Activated CD8-positive, alpha-beta T cell treated with anti-CD3 and anti-CD28 coated beads for 36 hours (primary cell): ENCODE measurements at places on chromosomes 5 and 9. TPM values are rescaled to one million over a fixed set of nuclear protein-coding genes. Genes with fewer than 3 reads are reported as not detected.

The TPPP gene
- 0.20 TPM for total RNA-seq

The TMEM232 gene
- 0.49 TPM for total RNA-seq

The DMRTA1 gene
- total RNA-seq, result not detected

The PALM2AKAP2 gene
- not detected for total RNA-seq

The DNM1 gene
- total RNA-seq, result 0.36 TPM

The CMBL gene
- total RNA-seq, result 1.4 TPM

The AFF4 gene
- total RNA-seq, result 19.4 TPM

GRCh38 chr5:158023266-158023665, 164.3 kb upstream of the CLINT1 start:
- H3K4me1 ChIP-seq, result no peaks in the 10 kb centered on the region
- peaks cover 10% of the 10 kb centered on the region for H3K27me3 ChIP-seq
- no peak overlapping the region for H3K4me3 ChIP-seq
- H3K36me3 ChIP-seq, result no peaks in the 10 kb centered on the region

DNA sequence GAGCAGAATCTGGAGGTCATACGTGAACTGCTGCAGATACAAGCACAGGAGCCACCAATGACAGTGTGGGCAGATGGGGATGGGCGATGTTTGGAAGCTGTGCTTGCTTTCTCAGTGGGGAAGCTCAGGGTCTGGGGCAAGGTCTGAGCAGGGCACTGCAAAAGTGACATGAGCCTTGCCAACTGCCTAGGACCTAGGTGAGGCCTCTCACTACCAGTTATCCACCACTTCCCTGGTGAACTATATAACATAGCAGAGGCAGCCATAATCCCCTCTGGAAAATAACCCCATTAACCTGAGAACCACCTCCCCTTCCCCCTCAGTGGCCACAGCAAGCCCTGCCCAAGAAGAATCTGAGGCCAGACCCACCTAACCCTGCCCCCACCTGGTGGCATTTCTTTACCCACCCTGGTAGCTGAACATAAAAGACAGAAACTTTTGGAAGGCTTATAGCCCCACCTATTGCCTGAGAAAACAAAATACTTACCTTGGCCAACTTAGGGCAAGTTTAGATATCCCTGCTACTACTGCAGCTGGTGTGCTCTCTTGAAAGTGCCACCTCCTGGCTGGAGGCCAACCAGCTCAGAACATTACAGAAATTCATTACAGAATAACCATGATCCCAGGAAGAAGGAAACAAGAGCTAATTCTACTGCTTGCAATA, 18.8 kb upstream of the SPEF2 start:
- H3K27me3 ChIP-seq, result peaks cover 22% of the 10 kb centered on the region
- H3K27ac ChIP-seq, result no peak overlapping the region
- H3K4me1 ChIP-seq, result no peaks in the 10 kb centered on the region
- no peak overlapping the region for H3K4me3 ChIP-seq

DNA sequence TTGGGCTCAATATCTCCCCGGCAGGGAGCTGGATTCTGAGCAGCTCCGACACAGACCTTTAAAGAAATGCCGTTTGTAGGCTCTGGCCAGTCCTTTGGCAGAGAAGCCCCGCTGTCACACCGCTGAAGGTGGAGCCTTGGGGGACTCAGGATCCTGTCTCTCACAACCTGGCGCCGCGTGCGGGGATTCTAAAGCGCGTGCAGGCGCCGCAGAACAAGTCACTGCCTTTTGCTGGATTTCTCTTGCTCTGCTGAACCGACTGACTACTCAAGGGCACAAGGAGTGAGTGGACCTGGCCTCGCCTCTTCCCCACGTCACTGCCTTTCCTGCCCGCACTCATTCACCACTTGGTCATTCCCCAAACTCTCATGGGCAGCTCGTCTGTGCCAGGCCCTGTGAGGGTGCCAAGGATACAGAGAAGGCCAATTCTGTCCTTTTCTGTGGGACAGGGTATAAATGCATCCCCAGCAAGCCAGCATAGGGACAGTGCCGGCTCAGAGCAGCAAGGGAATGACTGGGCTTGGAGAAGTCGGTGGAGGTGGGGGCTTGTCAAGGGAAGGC, 69.3 kb downstream of the CRB2 start:
- no peak for DNase-seq
- H3K4me3 ChIP-seq, result no peak overlapping the region
- H3K36me3 ChIP-seq, result peaks cover 15% of the 10 kb centered on the region
- H3K27me3 ChIP-seq, result no peaks in the 10 kb centered on the region
- no peak overlapping the region for H3K27ac ChIP-seq

DNA sequence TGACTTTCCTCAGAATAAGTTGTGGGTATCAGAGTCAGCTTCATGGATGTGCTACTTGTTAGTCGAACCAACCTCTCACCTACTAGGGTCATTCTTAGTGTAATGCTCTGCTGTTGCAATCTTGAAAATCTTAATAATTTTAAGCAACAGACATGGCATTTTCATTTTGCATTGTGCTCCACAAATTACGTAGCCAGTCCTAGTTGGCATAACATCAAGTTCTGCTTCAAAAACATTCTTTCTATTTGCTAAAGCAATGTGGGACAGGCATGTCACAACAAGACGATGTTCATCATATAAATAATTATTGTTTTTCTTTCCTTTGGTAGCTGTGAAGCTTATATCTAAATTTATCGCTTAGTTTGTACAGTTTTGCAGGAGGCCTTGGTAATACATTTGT, 39.3 kb upstream of the CDH12 start:
- no peak overlapping the region for H3K27ac ChIP-seq
- H3K27me3 ChIP-seq, result no peaks in the 10 kb centered on the region
- no peaks in the 10 kb centered on the region for H3K4me1 ChIP-seq

GRCh38 chr5:84036842-84037241, 316.2 kb upstream of the HAPLN1 start:
- DNase-seq, result no peak
- no peaks in the 10 kb centered on the region for H3K27me3 ChIP-seq
- no peak overlapping the region for H3K4me3 ChIP-seq
- H3K27ac ChIP-seq, result no peak overlapping the region
- no peaks in the 10 kb centered on the region for H3K4me1 ChIP-seq
- no peaks in the 10 kb centered on the region for H3K36me3 ChIP-seq

GRCh38 chr5:159975462-159976019, 33.4 kb upstream of the TTC1 start:
- H3K27ac ChIP-seq, result no peak overlapping the region
- no peak for DNase-seq
- H3K4me1 ChIP-seq, result peaks cover 11% of the 10 kb centered on the region
- peaks cover 46% of the 10 kb centered on the region for H3K27me3 ChIP-seq
- no peak overlapping the region for H3K4me3 ChIP-seq

- H3K4me1 ChIP-seq, result peaks cover 92% of the 10 kb centered on the region
- H3K27ac ChIP-seq, result peak overlapping the region; percentile 70
- H3K27me3 ChIP-seq, result no peaks in the 10 kb centered on the region
- peak; percentile 70 for DNase-seq
- H3K36me3 ChIP-seq, result peaks cover 77% of the 10 kb centered on the region
Measured at GRCh38 chr9:89491694-89492093, 6.2 kb downstream of the SEMA4D start.

DNA sequence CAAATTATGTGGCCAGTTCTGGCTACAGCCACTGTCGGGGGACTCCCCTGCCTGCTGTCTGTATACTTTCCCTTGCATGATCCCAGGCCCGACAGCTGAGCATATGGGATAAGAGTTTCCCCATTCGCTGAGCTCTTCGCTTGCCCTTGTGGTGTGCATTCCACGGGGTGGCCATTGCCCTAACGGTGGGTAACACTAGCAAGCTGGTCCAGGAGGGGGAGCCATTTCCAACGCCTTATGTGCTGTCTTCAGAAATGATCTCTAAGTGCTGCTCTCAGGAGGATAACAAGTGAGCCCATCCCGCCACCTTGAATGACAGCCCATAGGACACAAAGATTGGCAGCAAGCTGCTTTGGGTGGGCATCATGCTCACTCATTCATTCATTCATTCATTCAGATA, 190.9 kb downstream of the FSTL4 start:
- H3K36me3 ChIP-seq, result no peaks in the 10 kb centered on the region
- H3K4me1 ChIP-seq, result peaks cover 9% of the 10 kb centered on the region
- H3K27ac ChIP-seq, result no peak overlapping the region

DNA sequence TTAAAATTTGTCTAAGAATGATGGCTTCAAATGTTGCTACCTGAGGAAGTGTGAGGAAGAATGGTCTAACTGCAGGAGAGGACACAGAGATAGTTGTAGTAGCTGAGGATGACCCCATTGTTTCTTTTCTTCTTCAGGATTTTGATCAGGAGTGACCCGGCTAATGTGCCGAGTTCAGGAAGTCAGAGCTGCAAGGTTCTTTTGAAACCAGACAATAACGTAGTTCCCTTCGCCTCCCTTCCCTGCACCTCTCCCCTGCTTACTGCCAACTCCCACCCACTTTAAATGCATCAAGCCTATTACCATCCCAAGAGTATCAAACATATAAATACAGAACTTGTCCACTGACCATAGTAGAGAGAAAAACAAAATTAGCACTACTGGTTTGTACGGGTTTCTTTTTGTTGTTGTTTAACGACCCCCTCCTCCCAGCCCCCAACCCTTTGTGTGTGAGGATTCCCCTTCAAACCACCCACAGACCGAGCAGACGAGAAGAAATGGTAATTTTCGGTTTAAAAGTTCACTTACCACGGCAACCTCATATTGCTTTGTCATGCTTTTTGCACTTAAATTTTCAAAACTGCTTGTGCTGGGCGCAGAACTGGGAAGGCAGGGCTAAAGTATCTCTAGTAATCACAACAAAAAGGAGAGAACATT, 23.5 kb upstream of the ELAVL2 start:
- H3K36me3 ChIP-seq, result peaks cover 3% of the 10 kb centered on the region
- H3K27ac ChIP-seq, result no peak overlapping the region
- no peak overlapping the region for H3K4me3 ChIP-seq
- H3K4me1 ChIP-seq, result no peaks in the 10 kb centered on the region

DNA sequence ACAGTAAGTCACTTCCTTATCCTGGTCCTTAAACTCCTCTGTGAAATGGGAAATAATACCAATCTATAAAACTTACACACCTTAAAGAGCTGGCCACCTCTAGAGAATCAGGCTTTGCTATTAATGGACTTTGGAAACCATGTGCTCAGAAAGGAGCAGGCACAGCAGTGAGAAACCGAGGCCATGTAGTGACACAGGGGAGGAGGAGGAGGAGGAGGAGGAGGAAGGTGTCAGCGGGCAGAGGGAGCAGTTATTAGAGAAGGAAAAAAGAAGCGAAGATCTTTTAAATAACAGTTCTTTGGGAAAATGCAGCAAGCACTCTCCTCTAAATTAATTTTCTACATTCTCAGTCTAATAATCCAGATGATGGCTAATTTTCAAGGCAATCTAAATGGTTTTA, 38.0 kb downstream of the SUSD1 start:
- H3K27ac ChIP-seq, result no peak overlapping the region
- peaks cover 8% of the 10 kb centered on the region for H3K36me3 ChIP-seq
- H3K4me3 ChIP-seq, result no peak overlapping the region
- no peaks in the 10 kb centered on the region for H3K4me1 ChIP-seq

GRCh38 chr5:39475881-39476842, 51.4 kb upstream of the DAB2 start:
- no peak for DNase-seq
- no peaks in the 10 kb centered on the region for H3K36me3 ChIP-seq
- no peaks in the 10 kb centered on the region for H3K4me1 ChIP-seq
- H3K27me3 ChIP-seq, result peaks cover 6% of the 10 kb centered on the region
- no peak overlapping the region for H3K4me3 ChIP-seq

- H3K4me3 ChIP-seq, result no peak overlapping the region
- H3K36me3 ChIP-seq, result peaks cover 45% of the 10 kb centered on the region
- no peak for DNase-seq
Measured at GRCh38 chr9:7103771-7104170, 346.0 kb downstream of the KDM4C start.

DNA sequence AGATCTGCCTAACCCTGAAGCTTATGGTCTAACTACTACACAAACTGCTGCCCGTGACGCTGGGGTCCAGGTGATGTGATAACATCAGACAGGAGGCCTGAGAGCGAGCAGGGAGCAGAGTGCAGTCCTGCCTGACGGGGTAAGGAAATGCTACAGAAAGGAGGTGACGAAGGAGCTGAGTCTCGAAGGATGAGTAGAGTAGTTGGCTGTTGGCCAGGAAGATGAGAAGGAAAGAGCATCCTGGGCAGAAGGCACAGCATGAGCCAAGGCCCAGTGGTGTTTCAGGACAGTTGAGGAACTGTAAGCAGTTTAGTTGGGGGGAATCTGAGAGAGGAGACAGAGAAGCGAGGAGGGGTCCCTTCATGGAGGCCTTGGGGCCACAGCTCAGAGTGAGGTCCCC, 136.0 kb upstream of the TBC1D2 start:
- peaks cover 2% of the 10 kb centered on the region for H3K27me3 ChIP-seq
- H3K27ac ChIP-seq, result peak overlapping the region; percentile 42
- no peak overlapping the region for H3K4me3 ChIP-seq

DNA sequence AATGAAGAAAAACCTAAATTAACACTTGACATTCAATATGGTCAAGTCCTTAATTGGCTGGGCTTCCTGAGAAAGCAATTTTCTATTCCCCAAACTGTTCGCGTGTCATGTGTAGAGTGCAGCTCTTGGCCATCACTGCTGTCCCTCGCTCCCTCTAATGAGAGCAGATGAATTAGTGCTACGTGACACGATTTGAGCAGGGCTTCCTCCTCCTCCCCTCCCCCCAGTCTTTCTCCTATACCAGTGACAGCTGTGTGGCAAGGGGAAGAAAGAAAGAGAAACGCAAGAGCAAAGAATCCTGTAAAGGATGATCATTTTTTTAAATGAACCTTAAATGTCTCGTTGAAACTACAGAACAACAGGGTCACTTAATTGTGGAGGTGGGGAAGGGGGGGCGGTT, 159.6 kb downstream of the BNC2 start:
- H3K27ac ChIP-seq, result no peak overlapping the region
- DNase-seq, result no peak
- H3K27me3 ChIP-seq, result peaks cover 4% of the 10 kb centered on the region

GRCh38 chr5:135835766-135836165, 1.3 kb downstream of the SLC25A48 start:
- H3K27me3 ChIP-seq, result peaks cover 36% of the 10 kb centered on the region
- no peaks in the 10 kb centered on the region for H3K36me3 ChIP-seq
- H3K4me3 ChIP-seq, result no peak overlapping the region
- no peaks in the 10 kb centered on the region for H3K4me1 ChIP-seq
- no peak for DNase-seq
- H3K27ac ChIP-seq, result no peak overlapping the region

DNA sequence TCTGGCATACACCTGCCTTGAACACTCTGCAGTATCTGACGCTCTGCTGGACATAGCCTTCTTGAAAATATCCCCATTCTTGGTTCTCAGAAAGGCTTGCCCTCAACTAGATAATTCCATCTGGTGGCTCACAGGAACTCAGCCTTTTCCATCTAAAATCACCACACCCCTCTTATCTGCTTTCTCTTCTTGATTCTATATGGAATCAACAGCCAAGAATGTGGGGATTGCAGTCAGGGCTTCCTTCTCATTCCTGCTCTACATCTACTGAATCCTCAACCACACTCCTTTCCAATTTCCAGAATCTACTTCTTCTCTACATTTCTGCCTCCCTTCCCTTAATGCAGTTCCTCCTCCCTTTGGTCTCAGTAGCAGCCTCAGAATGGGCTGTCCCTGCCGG, 170.1 kb downstream of the SEMA5A start:
- H3K36me3 ChIP-seq, result no peaks in the 10 kb centered on the region
- H3K27me3 ChIP-seq, result no peaks in the 10 kb centered on the region
- H3K4me3 ChIP-seq, result no peak overlapping the region
- DNase-seq, result no peak
- no peak overlapping the region for H3K27ac ChIP-seq
- no peaks in the 10 kb centered on the region for H3K4me1 ChIP-seq

GRCh38 chr9:91346644-91347043, 15.1 kb downstream of the AUH start:
- H3K36me3 ChIP-seq, result peaks cover 58% of the 10 kb centered on the region
- no peak overlapping the region for H3K27ac ChIP-seq
- peak; percentile 21 for DNase-seq
- no peak overlapping the region for H3K4me3 ChIP-seq
- H3K4me1 ChIP-seq, result peaks cover 58% of the 10 kb centered on the region

- H3K36me3 ChIP-seq, result no peaks in the 10 kb centered on the region
- DNase-seq, result no peak
- H3K4me3 ChIP-seq, result no peak overlapping the region
- no peak overlapping the region for H3K27ac ChIP-seq
- peaks cover 3% of the 10 kb centered on the region for H3K4me1 ChIP-seq
Measured at GRCh38 chr5:91499943-91500531, 116.9 kb upstream of the ARRDC3 start.
